ENCODE measurements at places on chromosomes 3 and 15.

GRCh38 chr3:20870106-20870899 is 684.3 kb upstream of the SGO1 start:
- DNase-seq, result no peak

- no peak for DNase-seq
Measured at GRCh38 chr3:100966049-100966491, 27.2 kb downstream of the ABI3BP start.

- DNase-seq, result no peak
Measured at GRCh38 chr3:156691920-156692319, 17.5 kb downstream of the TIPARP start.

DNA sequence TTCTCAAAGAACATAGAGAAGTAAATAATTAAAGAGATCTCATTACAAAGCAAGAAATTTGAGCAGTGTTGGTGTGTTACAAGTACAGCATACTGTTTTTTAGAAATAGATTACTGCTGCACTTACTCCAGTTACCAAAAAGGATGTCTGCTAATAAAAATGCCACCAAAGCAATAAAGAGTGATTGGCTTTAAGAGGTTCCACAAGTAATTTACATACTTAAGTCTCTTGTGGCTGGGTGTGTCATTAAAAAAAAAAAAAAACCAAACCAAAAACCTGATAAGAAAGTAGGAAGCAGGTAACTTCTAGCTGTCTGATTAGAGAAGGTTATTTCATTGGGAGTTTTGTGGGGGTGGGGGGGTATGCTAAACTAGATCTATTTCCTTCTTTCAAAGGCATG is 15.2 kb downstream of the RAB11A start:
- no peak for DNase-seq

DNA sequence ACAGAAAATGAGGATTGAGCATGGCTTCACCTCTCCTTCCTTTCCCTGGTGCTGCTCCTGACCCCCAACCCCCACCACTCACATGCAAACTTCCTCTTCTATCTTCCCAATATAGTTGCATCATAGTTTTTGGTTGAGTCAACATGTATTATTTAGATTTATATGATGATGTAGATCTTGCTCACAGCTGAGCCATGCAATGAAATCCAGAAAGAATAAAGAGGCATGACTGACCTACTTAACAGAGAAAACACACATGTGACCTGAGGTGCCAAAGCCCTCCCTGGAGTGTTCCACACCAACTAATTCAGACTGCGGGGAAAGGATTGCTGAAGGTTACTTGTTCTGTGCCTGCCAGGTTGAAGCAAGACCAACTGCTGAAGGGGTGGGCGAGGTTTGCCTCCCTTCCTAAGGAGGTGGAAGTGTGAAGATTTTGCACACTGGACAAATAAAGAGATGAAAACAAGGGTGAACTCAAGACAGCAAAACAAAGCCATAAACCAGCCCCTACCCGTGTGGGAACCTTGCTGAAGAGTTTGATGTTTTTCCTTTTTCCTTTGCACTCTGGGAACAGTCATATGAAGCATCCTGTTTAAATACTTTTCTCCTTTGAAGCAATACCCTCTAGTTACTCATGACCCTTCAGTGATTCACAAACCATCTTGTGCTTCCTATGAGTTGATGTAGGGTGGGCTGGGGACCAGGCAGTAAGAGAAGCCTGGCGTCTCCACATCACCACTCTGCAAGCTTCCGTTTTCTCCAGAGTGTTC is 155.2 kb upstream of the UBE2E1 start:
- no peak for DNase-seq

GRCh38 chr3:72494130-72494529 is 354.1 kb downstream of the SHQ1 start:
- no peak for DNase-seq

- no peak for DNase-seq
Measured at GRCh38 chr3:72821161-72821781, 27.0 kb downstream of the SHQ1 start.

GRCh38 chr3:177084616-177085015 is 112.7 kb downstream of the TBL1XR1 start:
- DNase-seq, result no peak

GRCh38 chr3:140247775-140248174 is 312.8 kb downstream of the CLSTN2 start:
- no peak for DNase-seq
